ENCODE measurements at places on chromosomes 11 and 22. TPM values are rescaled to one million over a fixed set of nuclear protein-coding genes. Genes with fewer than 3 reads are reported as not detected.
A peak's percentile ranks its signal among the peaks of the same experiment; 100 is the strongest.

NOL12 gene
- total RNA-seq = 26.3 TPM

LARGE2 gene
- total RNA-seq = not detected

COA4 gene
- 78.9 TPM for total RNA-seq

GGTLC2 gene
- total RNA-seq = not detected

- DNase-seq = no peak
Observed at GRCh38 chr11:72673284-72673942, 809 bp downstream of the PDE2A start.

DNA sequence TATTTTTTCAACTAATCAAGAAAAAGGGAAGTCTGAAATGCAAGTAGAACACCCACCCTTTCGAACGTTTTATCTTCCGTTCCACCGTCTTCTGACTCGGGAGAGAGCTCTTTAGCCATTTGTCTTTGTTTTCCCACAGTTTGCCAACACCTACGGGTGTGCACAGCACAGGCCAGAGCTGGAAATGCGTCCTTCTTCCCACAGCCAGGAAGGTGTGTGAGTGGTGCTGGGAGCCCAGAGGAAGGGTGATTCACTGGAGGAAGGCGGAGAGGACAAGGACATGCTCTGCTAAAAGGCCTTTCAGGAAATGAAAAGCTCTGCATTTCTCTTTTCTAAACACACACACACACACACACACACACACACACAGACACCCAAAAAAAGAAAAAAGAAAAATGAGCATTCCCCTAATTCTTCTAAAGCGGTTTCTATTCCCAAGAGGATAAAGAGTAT is 18.5 kb downstream of the ENDOD1 start:
- no peak for DNase-seq

GRCh38 chr11:19216709-19217374 is 15.1 kb upstream of the CSRP3 start:
- no peak for DNase-seq

DNA sequence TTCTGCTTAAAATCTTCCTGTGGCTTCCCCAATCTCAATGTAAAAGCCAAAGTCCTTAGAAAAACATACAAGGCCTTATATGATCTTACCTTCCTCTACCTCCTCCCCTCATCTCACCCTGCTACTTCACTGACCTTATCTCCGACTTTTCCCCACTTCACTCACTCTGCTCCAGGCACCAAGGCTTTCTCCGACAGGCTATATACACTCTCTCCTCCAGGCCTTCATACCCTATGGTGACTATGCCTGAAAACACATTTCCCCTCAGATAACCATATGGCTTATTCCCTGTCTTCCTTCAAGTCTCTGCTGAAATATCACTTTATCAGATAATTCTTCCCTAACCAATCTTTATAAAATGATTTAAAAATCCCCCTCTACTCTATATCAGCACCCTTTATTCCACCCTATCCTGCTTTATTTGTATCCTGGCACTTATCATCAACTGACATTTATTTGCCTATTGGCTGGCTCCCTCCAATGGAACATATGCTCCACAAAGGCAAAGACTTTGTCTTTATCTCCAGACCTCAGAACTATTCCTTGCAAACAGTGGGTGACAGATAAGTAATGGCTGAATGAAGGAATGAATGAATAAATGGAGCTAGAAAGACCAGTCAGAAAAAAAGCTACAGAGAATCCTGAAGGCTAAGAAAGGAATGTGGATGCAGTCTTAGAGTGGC is 52.7 kb downstream of the PAK1 start:
- no peak for DNase-seq

DNA sequence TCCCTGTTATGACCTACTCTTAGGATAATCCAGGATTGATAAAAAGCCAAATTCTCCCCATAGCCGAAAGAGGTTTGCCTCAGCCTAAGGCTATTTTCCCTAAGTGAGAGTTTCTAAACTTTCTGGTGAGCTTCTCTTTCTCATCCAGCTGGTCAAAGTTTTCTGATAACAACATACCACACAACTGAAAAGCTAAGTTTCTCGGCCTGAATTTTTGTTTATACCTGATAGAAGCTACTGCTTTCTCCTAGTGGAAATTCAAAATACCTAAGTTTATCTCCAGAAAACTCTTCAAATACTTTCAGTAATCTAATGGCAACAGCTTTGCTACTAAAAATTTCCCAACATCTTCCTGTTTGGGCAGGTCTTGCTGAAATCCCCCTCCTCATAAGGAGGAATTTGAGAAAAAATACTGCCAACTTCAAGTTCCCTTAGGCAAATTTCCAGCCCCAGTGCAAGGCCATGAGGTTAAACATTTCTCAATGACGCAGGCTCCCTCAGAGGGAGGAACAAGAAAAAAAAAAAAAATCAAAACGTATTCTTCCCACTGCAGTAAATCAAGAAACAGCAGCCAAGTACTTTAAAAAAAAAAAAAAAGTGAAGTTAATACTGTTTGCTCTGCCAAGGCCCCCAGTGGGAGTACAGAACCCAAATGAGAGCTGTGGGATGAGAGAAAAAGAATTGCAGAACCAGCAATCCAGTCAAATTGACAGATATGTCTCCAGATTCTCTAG is 127.0 kb downstream of the MRTFA start:
- DNase-seq = peak; percentile 57

- DNase-seq = no peak
Observed at GRCh38 chr11:1102221-1102971, 27.7 kb downstream of the MUC2 start.

DNA sequence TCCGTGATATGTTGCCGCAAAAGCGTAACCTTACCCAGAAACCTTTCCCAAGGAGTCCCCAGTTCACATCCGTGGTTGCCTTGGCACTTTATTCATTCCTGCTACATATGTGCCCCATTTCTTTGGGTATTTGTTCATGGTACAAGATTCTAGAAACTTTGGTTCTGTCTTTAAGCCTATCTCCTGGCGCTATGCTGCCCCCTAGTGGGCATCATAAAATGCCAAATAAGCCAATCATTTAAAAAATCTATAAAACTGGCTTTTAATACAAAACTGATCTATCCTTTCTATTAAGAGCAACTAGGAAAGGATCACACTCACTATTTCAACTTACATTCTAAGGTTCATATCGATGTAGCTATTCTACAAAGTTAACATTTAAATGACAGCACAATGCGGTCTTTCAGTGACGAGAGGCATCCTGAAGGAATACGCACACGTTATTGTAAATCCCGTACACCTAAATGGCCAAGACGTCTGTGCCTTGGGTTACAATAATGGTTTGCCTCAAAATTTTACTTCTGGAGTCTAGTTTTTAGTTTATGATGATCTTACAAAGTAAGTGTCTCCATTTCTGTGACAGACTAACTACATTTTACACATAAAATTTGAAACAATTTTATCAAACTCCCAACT is 16.2 kb downstream of the PIWIL3 start:
- peak; percentile 12 for DNase-seq

- DNase-seq = no peak
Observed at GRCh38 chr22:38164551-38164918, 17.1 kb downstream of the PLA2G6 start.

DNA sequence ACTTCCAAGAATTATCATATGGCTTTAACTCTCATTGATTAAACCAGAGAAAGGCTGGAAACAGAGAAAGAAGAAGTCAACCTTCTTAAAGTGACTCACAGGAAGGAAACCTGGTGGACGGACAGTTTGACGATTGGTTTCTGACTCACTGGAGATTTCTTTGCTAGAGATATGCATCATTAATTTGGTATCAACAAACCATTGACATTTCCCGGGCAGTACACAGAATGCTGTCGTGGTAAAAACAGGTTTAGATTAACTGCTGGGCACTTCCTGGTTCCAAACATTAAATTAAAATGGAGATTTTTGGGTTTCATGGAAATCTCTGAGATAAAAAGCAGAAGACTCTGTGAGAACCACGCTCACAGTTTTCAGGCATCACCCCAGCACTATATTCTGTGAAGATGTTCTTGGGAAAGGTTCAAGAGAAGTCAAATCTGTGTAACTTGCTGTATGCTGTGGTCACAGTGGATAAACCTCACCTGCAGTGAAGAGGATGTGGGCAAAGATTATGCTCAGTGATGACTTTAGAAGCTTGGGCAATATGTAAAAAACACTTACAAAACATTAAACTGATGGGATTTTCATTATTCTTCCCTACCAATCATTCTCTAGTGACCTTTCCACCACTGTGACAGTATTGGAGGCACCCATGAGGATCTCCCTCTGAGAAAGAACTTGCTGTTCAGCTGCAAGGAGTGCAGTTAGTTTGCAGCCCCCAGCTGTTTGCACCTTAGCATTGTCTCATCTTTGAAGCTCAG is 61.1 kb upstream of the CD44 start:
- DNase-seq = peak; percentile 80
